Right atrium auricular region (tissue), 2 donors: ENCODE measurements at places on chromosomes 11 and 22. TPM values are rescaled to one million over a fixed set of nuclear protein-coding genes. Genes with fewer than 3 reads are reported as not detected.

FXYD2 gene
- total RNA-seq, result 0.78 TPM

MFNG gene
- total RNA-seq, result 9.9 TPM

TMEM45B gene
- total RNA-seq, result not detected

RAG2 gene
- not detected for total RNA-seq

PKDREJ gene
- 0.07 TPM for total RNA-seq

MUC2 gene
- total RNA-seq, result not detected

SYT13 gene
- total RNA-seq, result 9.9 TPM

SPI1 gene
- total RNA-seq, result 7.5 TPM

LIF gene
- total RNA-seq, result 0.79 TPM

GLYAT gene
- total RNA-seq, result not detected

NAALADL1 gene
- total RNA-seq, result 18.9 TPM

EMSY gene
- 31.4 TPM for total RNA-seq

FZD4 gene
- total RNA-seq, result 22.6 TPM

NLRP10 gene
- not detected for total RNA-seq

HBE1 gene
- total RNA-seq, result not detected

ENTHD1 gene
- total RNA-seq, result not detected

OR4D5 gene
- total RNA-seq, result not detected

TNNT3 gene
- total RNA-seq, result 12.8 TPM

MMP8 gene
- 0.35 TPM for total RNA-seq

RAC2 gene
- total RNA-seq, result 10.3 TPM

- H3K4me1 ChIP-seq, result no peaks in the 10 kb centered on the region
- no peak overlapping the region for H3K4me3 ChIP-seq
- H3K27ac ChIP-seq, result peak overlapping the region; percentile 85
- H3K27me3 ChIP-seq, result no peaks in the 10 kb centered on the region
- no peaks in the 10 kb centered on the region for H3K36me3 ChIP-seq
- DNase-seq, result peak; percentile 97
Measured at GRCh38 chr11:126113515-126113957, 50.9 kb upstream of the CDON start.

GRCh38 chr11:115896084-115896483 is 391.9 kb upstream of the CADM1 start:
- no peaks in the 10 kb centered on the region for H3K4me1 ChIP-seq
- no peak overlapping the region for H3K4me3 ChIP-seq
- H3K27me3 ChIP-seq, result no peaks in the 10 kb centered on the region

DNA sequence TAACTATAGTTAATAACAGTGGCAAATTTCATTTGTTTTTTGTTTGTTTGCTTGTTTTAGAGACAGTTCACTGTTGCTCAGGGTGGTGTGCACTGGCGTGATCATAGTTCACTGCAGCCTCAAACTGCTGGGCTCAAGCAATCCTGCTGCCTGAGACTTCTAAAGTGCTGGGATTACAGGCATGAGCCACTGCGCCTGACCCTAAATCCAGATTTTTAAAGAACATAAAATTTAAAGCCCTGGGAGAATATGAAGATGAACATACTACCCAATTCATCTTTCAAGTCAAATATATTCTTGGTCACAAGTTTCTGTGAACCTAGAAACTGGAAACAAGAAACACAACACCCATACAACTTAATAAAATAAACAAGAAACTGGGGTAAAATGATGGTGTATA is 28.1 kb downstream of the RRAS2 start:
- H3K27me3 ChIP-seq, result no peaks in the 10 kb centered on the region
- no peak overlapping the region for H3K27ac ChIP-seq
- no peak overlapping the region for H3K4me3 ChIP-seq
- no peaks in the 10 kb centered on the region for H3K36me3 ChIP-seq
- H3K4me1 ChIP-seq, result no peaks in the 10 kb centered on the region

- H3K27me3 ChIP-seq, result no peaks in the 10 kb centered on the region
- DNase-seq, result no peak
- no peaks in the 10 kb centered on the region for H3K4me1 ChIP-seq
- no peak overlapping the region for H3K4me3 ChIP-seq
- H3K36me3 ChIP-seq, result no peaks in the 10 kb centered on the region
- H3K27ac ChIP-seq, result no peak overlapping the region
Measured at GRCh38 chr22:37043828-37044538, 7.6 kb upstream of the KCTD17 start.

DNA sequence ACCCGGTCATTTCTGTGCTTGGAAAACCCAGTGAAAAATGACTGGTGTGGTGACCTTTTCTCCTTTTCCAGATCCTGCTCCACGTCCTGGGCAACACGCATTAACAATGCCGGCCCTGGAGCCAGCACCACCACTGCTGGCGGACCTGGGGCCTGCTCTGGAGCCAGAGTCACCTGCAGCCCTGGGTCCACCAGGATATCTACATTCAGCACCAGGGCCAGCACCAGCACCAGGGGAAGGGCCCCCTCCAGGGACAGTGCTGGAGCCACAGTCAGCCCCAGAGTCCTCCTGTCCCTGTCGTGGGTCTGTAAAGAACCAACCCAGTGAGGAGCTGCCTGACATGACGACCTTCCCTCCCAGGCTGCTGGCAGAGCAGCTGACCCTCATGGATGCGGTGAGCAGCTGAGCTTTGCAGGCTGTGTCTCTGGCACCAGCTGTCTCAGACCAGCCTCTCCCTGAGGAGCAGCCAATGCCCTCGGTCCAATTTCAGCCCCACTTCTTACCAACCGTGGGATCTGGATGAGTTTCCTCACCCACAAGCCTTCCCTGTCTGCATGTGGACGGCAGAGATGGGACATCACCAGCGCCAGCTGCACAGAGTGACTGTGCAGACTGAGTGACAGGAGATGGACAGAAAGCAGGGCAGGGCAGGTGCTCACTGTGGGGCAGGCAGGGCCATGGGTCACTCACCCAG is 1.9 kb downstream of the RGL4 start:
- peaks cover 20% of the 10 kb centered on the region for H3K36me3 ChIP-seq
- no peaks in the 10 kb centered on the region for H3K4me1 ChIP-seq
- no peak for DNase-seq
- H3K4me3 ChIP-seq, result no peak overlapping the region
- H3K27me3 ChIP-seq, result no peaks in the 10 kb centered on the region

DNA sequence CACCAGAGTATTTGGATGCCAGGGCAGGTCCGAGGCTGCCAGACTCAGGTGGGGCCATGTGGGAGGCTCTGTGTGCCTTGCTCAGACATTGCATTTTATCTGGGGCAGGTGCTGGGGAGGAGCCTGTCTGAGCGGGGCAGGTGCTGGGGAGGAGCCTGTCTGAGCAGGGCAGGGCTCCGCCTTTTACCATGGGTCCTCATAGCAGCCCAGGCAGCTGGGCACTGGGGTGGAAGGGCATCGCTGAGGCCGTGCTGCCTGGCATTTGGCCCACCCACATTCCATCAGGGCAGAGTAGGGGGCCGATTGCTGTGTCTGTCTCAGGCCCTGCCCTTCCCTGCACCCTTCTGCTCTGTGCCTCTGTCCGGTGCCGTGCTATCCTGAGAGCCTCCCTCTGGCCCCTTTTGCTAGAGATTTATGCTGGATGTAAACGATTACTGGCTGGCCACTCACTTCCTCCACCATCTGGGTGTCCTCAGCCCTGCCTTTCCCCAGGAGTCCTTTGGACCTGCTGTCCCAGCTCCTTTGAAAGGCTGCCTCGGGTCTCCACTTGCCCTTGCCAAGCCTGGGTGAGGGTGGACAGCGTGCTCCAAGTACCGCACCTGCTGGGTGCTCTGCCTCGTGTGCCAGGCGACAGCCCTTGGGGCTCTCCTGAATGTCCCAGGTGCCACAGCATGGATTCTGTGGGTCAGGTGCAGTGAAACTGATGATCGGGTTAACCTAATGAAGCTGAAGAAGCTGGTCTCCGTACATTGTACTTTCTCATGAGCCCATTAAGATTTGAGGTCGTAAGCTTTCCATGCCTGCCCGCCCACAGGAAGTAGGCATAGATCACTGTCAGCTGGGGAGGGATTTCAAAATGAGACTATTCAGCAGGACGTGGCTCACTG is 281.6 kb downstream of the TBC1D22A start:
- H3K4me1 ChIP-seq, result no peaks in the 10 kb centered on the region
- DNase-seq, result no peak
- H3K27ac ChIP-seq, result no peak overlapping the region
- no peaks in the 10 kb centered on the region for H3K36me3 ChIP-seq
- H3K4me3 ChIP-seq, result no peak overlapping the region
- H3K27me3 ChIP-seq, result no peaks in the 10 kb centered on the region

- no peak for DNase-seq
- no peaks in the 10 kb centered on the region for H3K36me3 ChIP-seq
- H3K4me1 ChIP-seq, result peaks cover 65% of the 10 kb centered on the region
- no peaks in the 10 kb centered on the region for H3K27me3 ChIP-seq
- no peak overlapping the region for H3K4me3 ChIP-seq
- peak overlapping the region; percentile 90 for H3K27ac ChIP-seq
Measured at GRCh38 chr11:125167954-125168835, 3.6 kb downstream of the PKNOX2 start.

- H3K27me3 ChIP-seq, result no peaks in the 10 kb centered on the region
- no peak for DNase-seq
- H3K4me3 ChIP-seq, result no peak overlapping the region
- H3K36me3 ChIP-seq, result no peaks in the 10 kb centered on the region
- no peaks in the 10 kb centered on the region for H3K4me1 ChIP-seq
- H3K27ac ChIP-seq, result no peak overlapping the region
Measured at GRCh38 chr11:26622181-26622580, 50.1 kb upstream of the MUC15 start.

DNA sequence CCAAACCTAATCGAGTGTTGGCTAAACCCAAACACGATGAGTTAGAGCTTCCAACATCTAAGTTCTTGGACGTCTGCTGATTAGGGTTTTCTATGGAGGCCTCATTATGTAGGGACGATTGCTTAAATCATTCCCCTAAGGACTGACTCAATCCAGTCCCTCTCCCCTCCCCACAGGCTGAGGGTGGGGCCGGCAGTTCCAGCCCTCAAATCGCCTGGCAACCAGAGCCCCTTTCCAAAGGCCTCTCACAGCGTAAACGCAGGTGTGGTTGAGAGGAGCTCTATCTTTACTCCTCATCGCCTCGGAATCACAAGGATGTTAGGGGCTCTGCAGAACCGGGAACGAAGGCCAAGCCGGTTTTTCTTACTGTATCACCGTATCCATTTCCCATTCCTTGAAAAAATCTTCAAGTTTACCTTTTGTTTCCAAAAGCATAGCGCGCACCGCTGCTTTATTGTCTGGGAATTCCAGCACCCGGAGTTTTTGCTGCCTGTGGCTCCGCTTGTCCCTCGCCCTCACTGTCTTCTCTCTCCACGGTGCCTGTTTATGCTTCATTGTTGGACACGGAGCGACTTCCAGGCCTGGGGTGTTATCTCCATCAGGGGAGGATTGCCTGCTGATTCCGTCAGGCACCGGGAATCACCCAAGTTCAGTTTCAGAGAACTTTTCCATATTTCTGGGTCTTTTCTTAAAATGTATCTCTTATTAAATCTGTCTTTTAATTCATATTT is 13.8 kb upstream of the IFITM3 start:
- H3K36me3 ChIP-seq, result no peaks in the 10 kb centered on the region
- DNase-seq, result peak; percentile 80
- H3K27ac ChIP-seq, result peak overlapping the region; percentile 71
- no peaks in the 10 kb centered on the region for H3K4me1 ChIP-seq

DNA sequence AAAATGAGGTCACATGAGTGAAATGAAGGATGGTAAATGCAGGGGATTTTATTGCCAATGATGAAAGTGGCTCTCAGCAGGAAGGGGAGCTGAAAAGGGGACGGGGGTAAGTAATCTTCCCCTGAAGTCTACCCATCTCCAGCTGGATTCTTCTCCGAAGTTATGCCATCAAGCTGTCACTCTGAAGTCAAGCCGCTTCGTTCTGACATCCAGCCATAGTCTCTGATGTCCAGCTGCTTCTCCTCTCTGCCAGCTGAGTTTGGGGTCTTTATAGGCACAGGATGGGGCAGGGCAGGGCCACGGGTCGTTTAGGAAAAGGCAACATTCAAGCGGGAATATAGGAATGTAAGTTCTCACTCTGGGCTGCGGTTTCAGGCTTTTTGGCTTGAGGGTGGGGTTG is 181.9 kb upstream of the ANO3 start:
- no peaks in the 10 kb centered on the region for H3K27me3 ChIP-seq
- H3K36me3 ChIP-seq, result no peaks in the 10 kb centered on the region
- DNase-seq, result no peak
- no peak overlapping the region for H3K4me3 ChIP-seq

DNA sequence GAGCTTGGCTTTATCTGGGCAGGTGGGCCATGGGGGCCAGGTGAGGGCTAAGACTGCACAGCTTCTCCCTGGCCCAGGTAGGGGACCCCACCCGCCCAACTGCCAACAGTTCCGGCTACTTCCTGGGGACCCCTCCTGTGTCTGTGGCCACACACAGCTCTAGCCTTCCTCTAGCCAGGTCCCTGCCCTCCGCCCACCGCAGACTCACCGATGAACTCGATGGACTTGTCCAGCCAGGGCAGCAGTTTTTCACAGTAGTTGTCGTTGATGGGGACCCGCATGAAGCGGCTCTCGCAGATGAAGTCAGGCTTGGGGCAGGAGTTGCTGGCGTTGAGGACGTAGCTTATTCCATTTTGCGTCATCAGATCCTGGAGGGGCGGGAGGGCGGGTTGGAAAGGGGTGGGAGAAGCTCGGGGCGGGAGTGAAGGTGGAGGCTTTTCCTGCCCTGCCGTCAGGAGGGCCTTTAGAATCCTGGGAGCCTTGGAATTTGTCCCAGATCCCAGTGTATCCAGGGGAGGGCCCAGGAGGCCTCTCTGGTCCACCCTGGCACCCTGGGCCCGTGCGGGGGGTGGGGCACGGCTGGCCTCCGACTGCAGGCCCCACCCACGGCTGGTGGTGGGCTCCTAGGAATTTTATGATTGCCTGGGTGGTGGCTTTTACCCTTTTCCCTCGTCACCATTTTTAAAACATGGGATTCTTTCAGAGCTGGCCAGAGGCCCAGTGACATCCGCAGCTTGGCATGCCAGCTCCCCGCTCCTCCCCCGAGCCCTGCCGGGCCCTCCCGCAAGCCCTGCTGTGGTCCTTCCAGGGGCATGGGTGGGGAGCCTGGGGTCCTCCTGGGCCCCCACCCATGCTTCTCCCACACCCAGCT is 13.9 kb downstream of the DUSP8 start:
- H3K4me1 ChIP-seq, result peaks cover 35% of the 10 kb centered on the region
- no peak for DNase-seq
- H3K27ac ChIP-seq, result peak overlapping the region; percentile 92
- H3K4me3 ChIP-seq, result no peak overlapping the region
- H3K36me3 ChIP-seq, result peaks cover 50% of the 10 kb centered on the region

- no peaks in the 10 kb centered on the region for H3K4me1 ChIP-seq
- DNase-seq, result no peak
- H3K4me3 ChIP-seq, result peak overlapping the region; percentile 97
Measured at GRCh38 chr11:47552056-47552565, 821 bp downstream of the CELF1 start.

GRCh38 chr11:115221461-115222069 is 282.6 kb downstream of the CADM1 start:
- no peaks in the 10 kb centered on the region for H3K27me3 ChIP-seq
- no peaks in the 10 kb centered on the region for H3K36me3 ChIP-seq
- H3K27ac ChIP-seq, result peak overlapping the region; percentile 79
- H3K4me3 ChIP-seq, result no peak overlapping the region

- H3K4me1 ChIP-seq, result no peaks in the 10 kb centered on the region
- no peak overlapping the region for H3K4me3 ChIP-seq
- no peak for DNase-seq
- no peak overlapping the region for H3K27ac ChIP-seq
- H3K36me3 ChIP-seq, result no peaks in the 10 kb centered on the region
Measured at GRCh38 chr22:17239156-17239701, 20.0 kb upstream of the ADA2 start.

GRCh38 chr22:49582181-49582580 is 245.5 kb downstream of the BRD1 start:
- H3K4me3 ChIP-seq, result no peak overlapping the region
- H3K4me1 ChIP-seq, result no peaks in the 10 kb centered on the region
- DNase-seq, result no peak
- H3K36me3 ChIP-seq, result no peaks in the 10 kb centered on the region
- no peaks in the 10 kb centered on the region for H3K27me3 ChIP-seq

GRCh38 chr11:75811485-75811884 is 3.5 kb upstream of the UVRAG start:
- H3K27me3 ChIP-seq, result no peaks in the 10 kb centered on the region
- peaks cover 27% of the 10 kb centered on the region for H3K4me1 ChIP-seq
- no peak for DNase-seq
- no peak overlapping the region for H3K4me3 ChIP-seq
- no peaks in the 10 kb centered on the region for H3K36me3 ChIP-seq
